ENCODE measurements at places on chromosomes 11 and 22.

GRCh38 chr11:2566223-2567025 is 121.6 kb downstream of the KCNQ1 start:
- DNase-seq, result no peak

- no peak for DNase-seq
Observed at GRCh38 chr11:21588754-21589153, 604.1 kb upstream of the ANO5 start.

DNA sequence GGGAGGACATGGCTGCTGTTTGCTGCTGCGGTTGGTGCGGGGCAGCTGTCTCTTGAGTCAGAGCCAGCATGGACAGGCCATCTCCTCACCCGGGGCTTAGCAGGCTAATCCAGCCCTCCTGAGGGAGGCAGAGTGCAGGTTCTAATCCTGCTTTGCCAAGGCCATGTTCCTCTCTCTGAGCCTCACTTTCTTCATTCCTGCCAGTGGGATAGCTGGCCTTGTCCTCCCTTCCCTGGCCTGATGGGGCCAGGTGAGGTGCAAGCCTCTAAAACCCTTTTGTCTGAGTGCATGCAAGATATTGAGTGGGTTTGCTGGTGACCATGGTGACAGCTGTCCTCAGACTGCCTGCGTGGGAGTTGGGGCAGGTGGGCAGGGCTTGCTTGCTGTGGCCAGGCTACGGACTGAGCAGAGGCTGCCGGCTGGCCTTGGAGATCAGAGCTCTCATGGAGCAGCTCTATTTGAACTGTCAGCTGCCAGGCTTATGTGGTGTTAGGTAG is 3.6 kb downstream of the USP35 start:
- no peak for DNase-seq

DNA sequence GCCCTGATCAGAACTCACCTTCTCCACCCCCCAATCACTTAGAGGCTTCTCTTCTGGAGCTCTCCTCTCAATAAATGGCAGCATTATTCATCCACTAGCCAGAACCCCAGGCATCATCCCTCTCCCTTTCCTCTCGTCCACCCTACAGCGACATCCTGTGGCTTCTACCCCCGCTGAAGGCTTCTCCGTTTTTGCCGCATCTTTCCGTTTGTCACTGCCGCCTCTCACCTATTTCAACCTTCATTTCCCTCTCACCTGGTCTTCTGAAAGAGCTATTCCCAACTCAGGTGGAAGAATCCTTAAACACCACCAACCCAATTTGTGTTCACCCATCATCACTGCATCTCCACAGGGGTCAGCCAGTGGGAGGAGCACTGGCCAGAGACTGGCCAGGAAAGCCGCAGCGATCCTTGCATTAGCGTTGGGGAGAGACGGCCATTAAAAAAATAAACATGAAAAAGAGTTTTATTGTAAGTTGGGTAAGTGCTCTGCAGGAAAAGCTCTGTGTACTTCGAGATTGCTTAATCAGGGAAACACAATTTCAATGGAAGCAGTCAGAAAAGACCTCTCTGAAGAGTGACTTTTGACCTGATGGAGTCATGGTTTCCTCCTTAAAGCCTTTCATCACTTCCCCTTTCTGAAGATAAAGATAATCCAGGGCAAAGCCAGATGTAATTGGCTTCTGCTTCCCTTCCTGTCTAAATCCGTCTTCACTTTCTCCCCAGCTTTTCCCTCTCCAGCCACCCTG is 36.7 kb downstream of the SPATA19 start:
- no peak for DNase-seq

DNA sequence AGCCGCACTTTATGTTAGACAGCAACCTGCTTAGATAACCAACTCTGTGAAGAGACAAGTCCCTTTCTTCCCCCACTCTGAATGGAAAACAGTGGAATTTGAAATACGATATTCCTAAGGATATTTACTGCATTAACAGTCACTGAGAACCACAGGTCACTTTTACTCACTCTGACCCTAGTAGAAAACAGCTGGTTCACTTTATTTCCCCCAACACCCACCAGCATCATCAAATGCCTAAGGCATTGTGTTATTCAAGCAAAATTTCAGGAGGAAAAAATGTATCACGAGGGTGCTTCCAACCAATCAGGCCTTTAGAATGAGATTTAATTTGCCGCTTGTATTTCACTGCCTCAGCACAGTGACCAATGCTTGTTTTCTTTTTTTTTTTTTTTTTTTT is 1134.1 kb upstream of the CCDC90B start:
- DNase-seq, result no peak

GRCh38 chr11:64268025-64268892 is 16.2 kb downstream of the BAD start:
- peak; percentile 25 for DNase-seq

DNA sequence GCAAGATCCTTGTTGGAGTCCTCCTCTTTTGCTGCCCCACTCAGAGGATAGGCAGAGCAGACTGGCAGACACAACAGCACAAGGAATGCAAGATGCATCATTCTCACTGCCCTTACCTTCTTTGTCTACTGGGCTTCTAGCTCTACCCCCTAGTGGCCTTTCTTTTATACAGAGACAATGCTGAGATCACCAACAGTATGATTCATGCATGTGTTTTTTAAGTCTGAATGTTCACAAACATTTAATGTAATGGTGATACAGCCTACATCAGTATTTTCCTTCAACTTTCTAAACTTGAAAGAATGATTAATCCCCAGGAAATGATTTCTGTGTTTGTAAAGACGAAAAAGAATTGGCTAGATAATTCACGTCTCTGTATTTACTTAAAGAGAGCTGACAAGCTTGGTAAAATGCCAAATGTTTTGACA is at the start of gene MMP10:
MMP10 (minus strand) TSS at position 138 of the 428 bp plus-strand sequence; CDS start at position 101, 37 bp downstream.
- no peak for DNase-seq

DNA sequence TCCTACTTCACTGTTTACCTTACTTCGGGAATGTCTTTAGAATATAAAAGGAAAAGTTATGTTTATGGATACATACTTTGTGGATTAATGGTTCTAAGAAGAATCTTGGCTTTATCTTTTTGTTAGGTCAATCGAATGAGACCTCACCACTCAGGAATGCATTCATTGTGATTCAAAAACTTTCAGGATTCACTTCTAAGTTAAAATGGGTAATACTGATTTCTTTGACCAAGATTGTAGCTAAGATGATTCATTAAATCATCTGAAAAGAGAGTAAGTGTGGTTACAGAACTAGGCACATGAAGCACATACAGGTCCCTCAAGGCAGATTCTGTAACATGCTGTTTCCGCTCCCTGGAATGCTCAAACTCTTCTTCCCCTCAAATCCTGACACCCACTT is 716.4 kb downstream of the KCNA4 start:
- no peak for DNase-seq

- no peak for DNase-seq
Observed at GRCh38 chr11:16095756-16096155, 260.6 kb downstream of the SOX6 start.

DNA sequence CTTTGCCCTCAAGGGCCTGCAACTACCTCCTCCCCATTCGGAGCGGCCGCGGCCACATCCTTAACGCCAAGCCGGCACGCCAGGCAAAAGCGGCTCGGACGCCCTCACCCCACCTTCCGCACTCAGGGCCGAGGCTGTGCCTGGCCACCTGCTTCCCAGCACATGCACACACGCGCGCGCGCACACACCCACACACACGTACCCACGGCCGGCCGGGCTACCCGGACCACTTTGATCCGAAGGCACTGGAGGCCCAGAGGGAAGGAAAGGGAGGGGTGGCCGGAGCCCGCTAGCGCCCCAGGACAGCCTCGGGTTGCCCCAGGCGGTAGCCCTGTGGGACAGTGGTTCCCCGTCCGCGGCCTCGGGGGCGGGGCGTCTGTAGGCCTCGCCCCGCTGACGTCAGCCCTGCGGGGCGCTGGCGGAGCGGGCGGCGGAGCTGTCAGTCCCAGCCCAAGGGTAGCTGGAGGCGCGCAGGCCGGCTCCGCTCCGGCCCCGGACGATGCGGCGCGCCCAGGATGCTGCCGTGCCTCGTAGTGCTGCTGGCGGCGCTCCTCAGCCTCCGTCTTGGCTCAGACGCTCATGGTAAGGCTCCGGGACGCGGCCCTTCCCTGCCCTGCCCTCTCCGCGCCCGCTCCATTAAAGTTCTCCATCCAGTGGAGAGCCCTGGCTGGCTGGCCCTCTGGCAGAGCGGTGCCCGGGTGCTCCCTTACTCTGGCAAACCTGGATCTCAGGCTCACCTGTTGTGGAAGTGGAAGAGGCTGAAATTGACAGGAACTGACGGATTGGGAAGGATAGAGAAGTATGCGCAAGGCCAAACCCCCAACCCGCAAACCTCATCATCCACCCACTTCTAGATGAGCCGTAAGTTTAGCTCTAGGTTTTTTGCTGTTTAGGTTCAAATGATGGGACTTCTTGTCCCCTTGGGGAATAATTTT is at the start of gene IL10RA:
IL10RA (plus strand) TSS at position 442 of the 935 bp plus-strand sequence; CDS start at position 516, 74 bp downstream.
- peak; percentile 60 for DNase-seq

GRCh38 chr11:107706531-107706930 is 5.3 kb downstream of the SLN start:
- DNase-seq, result no peak

DNA sequence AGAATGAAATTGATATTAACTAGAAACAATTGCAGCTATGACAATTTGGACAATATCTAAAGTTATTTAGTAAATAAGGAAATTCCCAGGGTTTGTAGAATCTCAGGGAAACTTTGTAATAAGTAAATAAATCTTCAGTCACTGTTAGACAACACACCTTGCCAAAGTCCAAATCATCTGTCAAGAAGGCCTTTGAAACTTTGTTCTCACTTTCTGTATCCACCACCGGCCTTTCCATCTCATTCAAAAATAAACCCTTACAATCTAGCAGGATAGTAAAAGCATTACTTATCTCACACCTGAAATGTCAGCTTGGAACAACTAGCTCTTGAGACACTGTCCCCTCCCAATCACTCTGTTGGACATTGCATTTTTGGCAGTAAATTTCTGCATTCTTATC is 7.9 kb downstream of the NNMT start:
- DNase-seq, result no peak

- no peak for DNase-seq
Observed at GRCh38 chr11:68652683-68653156, 31.6 kb upstream of the GAL start.

Measured in NCI-H446 treated with DMSO at 0.1 percent for 48 hours (cell line).